ENCODE measurements at places on chromosomes 4 and X.

DNA sequence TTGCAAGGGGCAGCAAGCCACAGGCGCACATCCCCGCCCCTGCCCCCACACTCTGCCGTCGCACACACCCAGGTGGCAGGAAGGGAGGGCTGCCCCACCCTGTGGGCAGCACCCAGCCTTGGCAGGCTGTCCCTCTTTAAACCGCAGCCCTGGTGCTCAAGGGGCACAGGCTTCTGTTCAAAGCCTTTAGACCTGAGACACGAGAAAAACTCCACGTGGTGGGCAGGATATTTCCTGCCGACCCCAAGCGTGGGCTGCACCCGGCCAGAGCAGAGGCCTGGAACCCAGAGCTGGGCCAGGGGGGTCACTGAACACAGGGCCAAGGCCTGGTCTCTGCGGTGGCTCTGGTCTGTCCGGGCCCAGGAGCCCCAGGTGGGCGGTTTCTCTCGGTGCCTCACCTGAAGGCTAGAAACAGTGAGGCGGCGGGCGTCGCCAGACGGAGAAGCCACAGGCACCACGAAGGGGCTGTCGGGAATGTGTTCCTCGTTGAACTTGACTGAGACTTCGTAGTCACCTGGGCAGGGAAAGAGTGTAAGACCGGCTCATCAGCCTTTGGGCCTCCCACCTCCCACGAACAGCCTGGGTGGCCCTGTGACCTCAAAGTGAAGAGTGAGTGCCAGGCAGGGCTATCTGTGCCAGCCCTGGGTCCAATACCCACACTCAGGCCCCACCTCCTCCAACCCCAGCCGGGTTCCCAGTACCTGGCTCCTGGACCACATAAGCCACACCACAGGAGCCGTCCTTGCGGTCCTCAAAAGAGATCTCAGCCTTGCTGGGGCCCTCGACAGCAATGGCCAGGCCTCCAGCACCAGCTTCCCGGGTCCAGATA, 23.0 kb downstream of the FLNA start:
- DNase-seq, result no peak

DNA sequence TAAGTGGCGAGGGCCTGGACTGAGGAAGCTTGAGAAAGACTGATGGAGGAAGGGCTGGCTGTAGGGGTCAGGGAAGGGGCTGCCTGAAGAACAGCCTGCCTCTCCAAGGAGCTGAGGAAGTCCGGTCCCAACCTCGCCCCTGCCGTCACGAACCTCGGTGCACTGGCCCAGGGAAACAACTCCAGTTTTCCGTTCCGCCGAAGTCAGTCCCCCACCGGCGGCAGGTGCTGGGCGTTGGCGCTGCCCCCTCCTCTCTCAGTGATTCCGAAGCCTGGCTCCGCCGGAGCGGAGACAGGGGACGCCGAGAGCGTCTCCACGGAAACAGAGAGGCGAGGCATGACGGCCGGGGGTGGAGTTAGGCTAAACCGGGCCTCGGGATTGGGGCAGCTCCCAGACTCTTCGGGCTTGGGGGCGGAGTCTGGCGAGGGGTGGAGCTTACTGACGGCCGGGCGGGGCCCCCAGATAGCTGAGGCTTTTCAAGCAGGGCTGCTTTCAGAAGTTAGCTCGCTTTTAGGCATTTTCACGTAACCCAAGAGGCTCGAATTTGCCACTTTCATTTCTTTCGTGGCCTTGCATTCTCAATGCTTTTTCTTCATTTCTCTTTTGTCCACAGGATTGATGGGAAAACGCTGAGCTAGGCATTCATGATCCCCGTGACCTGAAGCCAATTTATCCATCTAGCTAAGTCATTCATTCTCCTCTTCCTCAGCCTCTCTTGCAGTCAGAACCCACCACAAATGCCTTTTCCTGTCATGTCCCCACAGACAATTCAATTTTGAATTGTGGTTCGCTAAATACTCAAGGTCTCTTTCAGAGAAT, at the start of gene TTC29:
Gene TTC29, minus strand, starts transcription at position 309 of the 819 bp plus-strand sequence. CDS start 5,969 bp downstream, outside the sequence.
- DNase-seq, result peak; percentile 65

GRCh38 chr4:17367201-17367600, 144.7 kb downstream of the QDPR start:
- DNase-seq, result no peak

GRCh38 chr4:142773505-142773904, 72.6 kb downstream of the INPP4B start:
- DNase-seq, result no peak

DNA sequence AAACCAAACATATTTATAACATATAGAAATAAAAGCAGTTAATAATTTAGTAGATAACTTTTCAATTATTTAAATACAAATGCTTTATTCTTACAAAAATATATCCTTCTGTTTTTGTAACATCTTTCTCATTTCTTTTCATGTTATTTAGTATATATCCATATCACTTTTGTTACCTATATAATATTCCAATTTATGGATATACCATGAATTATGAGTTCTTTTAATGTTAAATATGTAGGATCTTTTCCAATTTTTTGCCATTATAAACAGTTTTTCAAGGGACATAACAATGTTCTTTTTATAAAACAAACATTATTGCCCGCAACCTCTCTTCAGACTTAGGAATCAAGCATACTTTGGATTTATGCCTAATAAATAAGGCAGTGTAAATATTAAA, 151.6 kb downstream of the PRDM5 start:
- no peak for DNase-seq

GRCh38 chrX:70262952-70263567, 3.1 kb upstream of the P2RY4 start:
- no peak for DNase-seq

DNA sequence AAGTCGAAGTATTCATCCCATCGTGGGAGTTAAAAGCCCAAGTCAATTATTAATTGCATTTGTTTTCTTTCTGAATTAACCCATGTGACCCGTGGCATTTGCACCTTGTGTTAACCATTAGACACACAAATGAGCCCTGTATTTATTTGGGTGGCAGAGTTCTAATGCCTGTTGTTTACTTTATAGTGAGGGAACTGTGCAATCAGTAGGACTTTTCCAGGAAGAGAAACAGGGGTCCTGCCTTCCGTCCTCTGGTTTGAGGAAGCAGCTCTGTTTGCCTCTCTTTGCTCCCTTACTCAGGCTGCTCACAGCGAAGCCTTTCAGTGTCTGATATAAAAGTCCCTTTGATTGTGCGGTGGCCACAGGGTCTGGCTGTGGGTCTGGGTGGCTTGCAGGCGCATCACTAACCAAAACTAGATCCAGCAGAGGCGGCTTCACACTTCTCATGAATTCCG, 263.6 kb downstream of the PTTG2 start:
- no peak for DNase-seq

- no peak for DNase-seq
These were observed 15.8 kb upstream of the GAGE10 start for GRCh38 chrX:49287665-49288064.

- no peak for DNase-seq
These were observed 47.4 kb upstream of the ZNF518B start for GRCh38 chr4:10504570-10505179.

GRCh38 chr4:167787231-167787630, 305.1 kb upstream of the ANXA10 start:
- DNase-seq, result no peak

- no peak for DNase-seq
These were observed 6.8 kb downstream of the ATP2B3 start for GRCh38 chrX:153524234-153524633.

DNA sequence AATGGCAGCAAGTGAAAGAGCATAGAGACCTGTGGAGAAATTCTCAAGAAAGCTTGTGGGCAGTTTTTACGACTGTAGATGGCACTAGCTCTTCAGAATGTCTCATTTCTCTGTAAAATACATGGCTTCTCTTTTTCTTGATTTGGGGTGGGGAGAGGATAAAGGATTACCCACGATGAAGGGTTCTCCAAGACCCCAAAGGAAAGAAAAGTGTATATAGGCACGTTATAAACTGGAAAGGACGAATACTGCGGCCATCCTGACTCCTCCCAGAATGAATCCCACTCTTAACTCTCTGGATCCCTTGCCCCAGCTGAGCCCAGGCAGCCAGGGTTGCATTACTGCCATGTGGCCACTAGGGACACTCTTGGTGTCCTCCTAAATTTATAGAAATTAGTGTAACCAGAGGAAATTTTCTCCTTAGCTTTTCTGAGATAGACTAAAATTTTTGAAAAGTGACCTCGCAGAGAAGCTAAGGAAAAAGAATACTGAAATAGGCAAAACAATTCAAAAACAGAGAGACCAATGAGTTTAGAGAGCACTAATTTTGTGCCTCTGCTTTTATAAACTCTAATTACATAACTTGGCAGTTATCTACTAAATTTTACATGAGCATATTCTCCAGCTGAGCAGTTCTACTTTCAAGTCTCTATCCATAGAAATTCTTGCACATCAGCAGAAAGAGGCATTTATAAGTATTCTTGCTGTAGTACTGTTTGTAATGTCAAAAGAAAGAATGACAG, 37.8 kb upstream of the PCDH19 start:
- DNase-seq, result no peak

DNA sequence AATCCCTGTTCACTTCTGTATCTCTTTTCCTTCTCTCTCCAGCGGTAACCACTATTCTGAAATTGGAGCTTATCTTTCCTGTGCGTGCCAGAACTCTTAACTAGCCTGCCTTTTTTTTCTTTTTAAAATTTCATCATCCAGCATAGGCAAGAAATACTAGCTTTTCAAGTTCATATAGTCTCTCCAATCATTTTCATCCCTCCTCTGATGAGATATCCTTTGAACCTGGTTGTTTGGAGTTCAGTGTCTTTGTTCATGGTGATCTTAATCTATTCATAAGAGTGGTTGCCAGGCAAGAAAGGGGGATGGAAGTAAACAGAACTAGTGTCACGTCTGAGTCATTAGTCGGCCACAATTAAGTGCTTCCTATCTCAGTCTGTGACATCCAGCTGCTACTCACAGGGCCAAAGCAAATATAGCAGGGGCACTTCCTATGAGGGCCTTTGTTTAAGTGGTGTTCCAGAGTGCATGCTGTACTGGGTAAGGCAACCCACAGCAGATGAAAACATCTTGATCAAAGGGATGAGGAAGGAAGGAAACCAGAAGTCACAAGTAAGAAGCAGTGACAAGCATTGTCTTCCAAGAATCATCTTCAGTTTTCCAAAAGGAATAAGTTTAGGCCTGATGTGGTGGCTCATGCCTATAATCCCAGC, 56.4 kb upstream of the XIAP start:
- DNase-seq, result no peak

DNA sequence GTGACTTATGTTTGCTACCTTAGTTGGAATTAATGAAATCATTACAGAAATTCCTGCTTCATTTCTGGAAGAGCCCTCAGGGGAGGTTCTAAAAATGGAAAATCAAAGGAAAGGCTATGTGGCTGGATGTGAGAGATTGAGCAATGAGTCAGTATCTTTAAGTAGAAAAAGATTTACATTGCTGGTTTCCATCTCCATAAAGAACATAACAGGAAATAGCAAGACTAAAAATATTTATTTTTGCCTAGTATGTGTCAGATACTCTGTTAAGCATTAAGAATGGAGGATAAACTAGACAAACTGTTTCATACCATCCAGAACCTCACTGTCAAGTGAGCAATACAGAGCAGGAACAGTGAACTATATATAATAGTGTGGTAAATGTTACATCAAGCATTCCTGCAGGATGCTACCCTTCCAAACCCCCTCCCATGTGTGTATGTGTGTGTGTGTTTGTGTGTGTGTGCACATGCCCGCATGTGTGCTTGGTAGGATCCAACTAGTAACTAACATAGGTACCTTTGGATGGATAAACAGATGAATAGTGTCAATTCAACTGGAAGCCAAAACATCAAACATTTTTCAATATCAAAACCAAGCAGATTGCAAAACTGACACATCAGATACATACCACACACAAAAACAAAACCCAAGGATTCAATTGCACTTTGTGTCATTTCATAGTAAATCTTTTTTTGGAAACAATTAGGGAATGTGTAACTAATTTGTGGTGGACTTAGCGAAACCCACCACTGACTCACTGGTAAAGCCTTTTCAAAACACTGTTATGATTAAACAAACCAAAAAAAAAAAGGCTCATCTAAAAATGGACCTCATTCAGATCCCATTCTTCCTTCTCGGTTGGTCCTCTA, 223.4 kb downstream of the SHROOM3 start:
- DNase-seq, result no peak

- no peak for DNase-seq
These were observed 17.3 kb upstream of the SEL1L3 start for GRCh38 chr4:25879991-25880651.

- DNase-seq, result no peak
These were observed 113.3 kb upstream of the ATP6AP2 start for GRCh38 chrX:40467454-40467853.

DNA sequence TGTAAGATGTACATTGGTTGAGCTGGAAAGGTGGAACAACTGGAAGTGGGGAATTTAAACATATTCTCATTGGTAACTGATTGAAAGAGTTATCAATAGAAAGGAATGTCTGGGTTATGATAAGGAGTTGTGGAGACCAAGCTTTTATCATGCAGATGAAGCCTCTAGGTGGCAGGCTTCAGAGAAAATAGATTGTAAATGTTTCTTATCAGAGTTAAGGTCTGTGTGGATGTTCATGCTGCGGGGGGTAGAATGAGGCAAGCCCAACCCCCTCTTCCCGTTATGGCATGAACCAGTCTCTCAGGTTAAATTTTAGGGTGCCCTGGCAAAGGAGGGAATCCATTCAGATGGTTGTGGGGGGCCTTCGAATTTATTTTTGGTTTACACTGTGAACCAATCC, 16.0 kb downstream of the ARSD start:
- DNase-seq, result no peak

DNA sequence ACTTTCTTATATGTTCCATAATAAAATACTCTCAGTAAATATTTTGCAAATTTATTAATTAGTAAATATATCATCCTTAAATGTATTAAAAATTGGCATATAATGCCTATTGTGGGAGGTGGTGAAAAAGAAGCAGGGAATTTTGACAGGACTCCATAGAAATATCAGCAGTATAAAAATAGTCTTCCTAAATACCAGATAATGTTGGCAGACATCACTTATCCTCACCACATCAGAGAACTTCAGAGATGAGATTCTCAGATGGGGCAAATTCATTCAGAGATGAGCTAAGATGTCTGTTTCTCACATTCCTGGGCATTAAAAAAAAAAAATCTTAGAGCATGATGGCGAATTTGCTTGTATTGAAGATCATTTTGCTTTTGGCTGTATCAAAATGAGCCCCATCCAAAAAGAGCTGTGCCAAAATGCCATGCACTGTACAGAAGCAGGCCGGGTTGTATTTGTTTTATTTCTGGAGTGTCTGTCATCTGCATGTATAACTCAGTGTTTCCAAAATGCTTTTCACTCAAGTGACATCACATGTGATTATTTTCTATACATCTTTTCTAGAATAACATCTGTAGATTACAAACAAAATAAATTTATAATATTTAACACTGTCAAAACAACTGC, 41.7 kb downstream of the ATP8A1 start:
- DNase-seq, result no peak

GRCh38 chr4:83552083-83552482, 16.2 kb downstream of the GPAT3 start:
- no peak for DNase-seq

- no peak for DNase-seq
These were observed 413.4 kb downstream of the PACRGL start for GRCh38 chr4:21113496-21114223.

DNA sequence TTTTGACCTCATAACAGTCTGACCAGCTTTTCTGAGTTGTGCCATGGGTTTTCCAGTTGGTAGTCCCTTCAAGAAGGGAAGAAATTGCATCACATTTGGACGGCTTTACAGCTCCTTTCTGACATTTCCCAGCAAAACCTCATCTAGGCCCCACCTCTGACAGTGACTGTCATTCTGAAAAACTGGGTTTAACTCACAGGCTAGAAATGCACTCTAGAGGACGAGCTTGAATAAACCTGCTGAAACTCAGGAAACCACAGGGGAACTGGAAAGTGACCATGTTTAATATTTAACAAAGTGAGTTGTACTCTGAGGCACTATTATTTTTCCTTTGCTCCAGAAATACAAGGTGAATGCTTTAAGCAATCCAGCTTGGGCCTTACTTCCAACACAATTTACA, 434.3 kb upstream of the RASGEF1B start:
- no peak for DNase-seq

All from activated CD8-positive, alpha-beta memory T cell treated with anti-CD3 and anti-CD28 coated beads for 1 hour (primary cell).